NCI-H1436 treated with DMSO at 0.1 percent for 48 hours (cell line): ENCODE measurements at places on chromosomes 2 and 18.

DNA sequence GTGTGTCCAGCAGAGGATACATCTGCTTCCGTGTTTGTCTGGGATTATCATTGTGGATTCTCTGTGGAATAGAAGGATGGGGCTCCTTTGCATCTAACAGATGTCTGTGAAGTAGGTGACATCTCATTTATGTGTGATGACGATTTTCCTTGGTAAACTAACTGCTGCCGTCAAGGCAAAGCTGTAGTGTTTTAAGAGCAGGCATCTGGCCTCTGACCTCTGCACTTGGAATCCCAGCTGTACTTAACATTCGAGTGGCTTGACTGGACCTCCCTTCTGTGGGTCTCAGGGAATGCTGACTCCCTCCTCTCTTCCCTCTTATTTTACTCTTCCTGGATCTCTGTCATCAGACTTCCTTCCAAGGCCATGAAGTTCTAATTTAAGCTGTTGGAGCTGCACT lies 56.4 kb downstream of the DCDC2C start:
- no peak for DNase-seq

GRCh38 chr2:100716581-100716980 lies 103.4 kb upstream of the NPAS2 start:
- DNase-seq = no peak

DNA sequence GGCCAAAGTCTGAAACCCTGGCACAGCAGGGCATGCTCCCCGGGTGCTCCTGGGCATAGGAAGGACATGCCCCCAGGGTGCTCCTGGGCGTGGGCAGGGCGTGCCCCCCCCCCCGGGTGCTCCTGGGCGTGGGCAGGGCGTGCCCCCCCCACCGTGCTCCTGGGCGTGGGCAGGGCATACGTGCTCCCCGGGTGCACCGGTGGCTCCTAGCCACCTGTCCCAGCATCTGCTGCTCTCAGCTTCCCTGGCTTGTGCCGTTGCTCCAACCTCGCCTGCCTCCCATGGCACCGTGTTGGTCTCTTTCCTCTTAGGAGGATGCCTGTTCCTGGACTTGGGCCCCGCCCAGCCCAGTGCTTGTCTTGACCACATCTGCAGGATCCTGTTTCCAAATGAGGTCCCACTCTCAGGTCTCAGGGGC lies 95.6 kb upstream of the CTDP1 start:
- DNase-seq = no peak

DNA sequence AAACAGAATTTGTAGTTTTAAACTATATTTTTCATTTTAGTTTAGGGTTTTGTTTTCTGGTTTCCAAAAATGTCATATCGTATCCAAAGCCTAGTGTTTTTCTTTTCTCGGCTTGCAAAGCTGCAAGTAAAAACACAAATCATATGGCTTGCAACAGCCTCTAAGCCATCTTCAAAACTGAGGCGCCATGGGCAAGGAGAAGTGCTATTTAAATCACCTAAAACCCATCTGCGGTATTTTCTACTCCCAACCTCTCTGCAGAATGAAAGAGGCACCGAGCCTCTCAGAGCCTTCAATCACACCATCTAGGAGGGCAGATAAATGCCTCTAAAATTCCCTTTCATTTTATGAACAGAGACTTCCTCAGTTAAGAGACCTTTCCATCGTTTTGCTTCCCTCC lies 25.2 kb downstream of the FECH start:
- DNase-seq = no peak

- no peak for DNase-seq
Measured at GRCh38 chr18:8705961-8706790, 820 bp downstream of the MTCL1 start.
